Activated CD4-positive, alpha-beta T cell treated with anti-CD3 and anti-CD28 coated beads for 24 hours (primary cell): ENCODE measurements at places on chromosomes 1 and 21.

DNA sequence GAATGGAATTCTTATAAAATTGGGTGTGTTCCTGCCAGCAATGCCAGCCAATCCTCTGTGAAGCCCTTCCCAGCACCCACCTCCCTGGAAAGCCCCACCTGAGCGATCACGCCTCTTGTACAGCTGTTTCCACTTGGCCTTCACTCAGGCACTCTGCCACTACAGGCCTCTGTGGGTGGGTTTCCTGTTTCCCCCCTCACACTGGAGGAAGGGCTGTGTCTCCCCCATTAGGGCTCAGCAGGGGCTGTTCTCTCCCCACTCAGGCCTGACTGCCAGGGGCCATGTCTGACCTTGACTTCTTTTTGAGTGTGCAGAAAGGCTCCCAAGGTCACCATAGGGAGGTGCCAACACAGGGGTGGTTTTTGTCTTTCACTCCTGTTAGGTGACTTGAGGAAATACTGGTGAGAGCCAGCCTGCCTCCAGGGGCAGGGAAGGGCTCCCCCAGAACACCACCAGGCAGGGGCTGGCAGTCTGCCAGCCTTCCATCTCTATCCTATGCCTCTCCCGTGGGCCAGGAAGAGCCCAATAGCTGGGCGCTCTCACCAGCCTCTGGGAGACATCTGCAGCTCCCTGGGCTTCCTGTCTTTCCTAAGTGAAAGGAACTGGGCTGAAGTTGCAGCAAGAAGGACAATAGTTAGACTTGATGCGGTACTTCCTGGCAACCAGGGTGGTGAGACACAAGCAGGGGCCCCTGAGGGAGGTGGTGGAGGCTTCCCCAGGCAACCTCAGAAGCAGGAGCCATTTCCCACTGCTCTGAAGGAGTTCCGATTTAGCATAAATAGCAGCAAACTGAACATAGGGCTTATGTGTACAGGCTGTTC, 49.1 kb downstream of the ELK4 start:
- DNase-seq, result no peak

DNA sequence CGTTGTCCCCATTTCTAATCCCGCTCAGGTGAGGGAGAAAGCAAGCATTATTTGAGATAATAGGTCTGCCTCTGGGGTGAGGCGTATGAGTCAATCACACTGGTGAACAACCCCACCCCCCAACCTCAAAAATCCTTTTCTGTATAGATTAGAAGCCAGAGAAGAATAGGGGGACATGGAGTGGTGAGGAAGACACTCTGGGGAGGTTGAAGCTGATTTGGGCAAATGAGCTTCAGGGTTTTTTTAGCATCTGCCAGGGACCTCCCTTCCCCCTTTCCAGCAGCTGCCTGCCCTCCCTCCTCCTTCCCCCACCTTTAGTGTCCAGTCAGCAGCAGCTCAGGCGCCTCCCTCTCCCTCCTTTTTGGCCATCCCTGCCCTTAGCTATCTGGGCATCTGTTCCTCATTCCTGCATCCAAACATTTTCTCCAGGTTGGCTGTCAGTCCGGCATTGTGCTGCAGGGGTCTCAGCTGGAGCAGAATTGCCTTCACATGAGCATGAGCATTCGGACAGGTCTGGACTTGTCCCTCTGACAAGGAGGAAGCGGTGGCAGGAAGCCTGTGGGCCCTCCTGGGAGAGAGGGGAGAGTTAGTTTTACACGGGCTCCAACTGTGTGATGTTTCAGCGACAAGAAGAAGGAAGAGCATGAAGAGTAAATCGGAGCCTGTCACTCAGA, 30.8 kb upstream of the PTGFRN start:
- no peak for DNase-seq

DNA sequence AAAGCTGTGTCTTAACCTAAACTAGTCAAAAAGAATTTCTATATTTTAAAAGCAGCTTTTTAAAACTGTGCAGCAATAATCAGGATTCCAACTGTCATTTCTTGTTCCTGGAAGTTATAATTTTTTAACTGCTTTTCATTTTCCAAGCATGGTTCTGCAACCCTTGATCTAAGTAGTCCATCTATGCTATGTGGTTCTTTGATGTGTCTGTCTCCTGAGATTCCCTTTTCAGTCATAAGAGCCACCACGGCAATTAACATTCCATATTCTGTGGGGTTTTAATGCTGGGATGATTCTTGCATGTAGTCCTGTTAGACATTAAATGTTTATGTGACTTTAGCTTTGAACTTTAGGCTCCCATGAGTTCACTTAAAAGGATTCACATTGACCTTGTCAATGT, 220.4 kb downstream of the TPR start:
- DNase-seq, result no peak

- DNase-seq, result no peak
Measured at GRCh38 chr21:42861311-42861847, 18.0 kb downstream of the WDR4 start.

- DNase-seq, result no peak
Measured at GRCh38 chr1:55156093-55156492, 59.1 kb downstream of the USP24 start.

GRCh38 chr1:42587753-42588152, 70.5 kb upstream of the PPIH start:
- DNase-seq, result no peak

DNA sequence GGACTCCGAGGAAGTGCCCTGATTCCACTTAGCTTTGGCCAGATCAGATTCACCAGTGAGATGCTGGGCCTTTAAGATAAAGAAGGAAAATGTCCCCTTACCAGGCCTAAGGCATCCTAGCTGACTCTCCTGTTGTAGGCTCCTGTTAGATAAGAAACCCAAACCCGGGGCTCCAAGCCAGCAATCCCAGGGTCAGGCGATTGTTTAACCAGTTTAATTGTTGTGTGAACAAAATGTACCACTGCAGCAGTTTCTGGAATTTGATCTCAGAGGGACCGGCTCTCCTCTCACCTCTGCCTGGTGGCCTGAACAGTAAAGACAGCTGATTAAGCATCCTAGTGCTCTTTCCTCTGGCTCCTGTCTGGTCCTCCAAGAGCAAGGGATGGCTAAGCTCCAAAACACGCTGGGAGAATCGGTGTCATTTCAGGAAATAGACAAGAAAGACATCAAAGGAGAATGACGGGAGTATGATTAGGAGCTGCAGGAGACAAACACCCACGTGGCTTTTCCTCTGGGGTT, 9.3 kb upstream of the KLHDC8A start:
- no peak for DNase-seq

GRCh38 chr1:32761936-32762335, 55.2 kb downstream of the YARS1 start:
- DNase-seq, result no peak

DNA sequence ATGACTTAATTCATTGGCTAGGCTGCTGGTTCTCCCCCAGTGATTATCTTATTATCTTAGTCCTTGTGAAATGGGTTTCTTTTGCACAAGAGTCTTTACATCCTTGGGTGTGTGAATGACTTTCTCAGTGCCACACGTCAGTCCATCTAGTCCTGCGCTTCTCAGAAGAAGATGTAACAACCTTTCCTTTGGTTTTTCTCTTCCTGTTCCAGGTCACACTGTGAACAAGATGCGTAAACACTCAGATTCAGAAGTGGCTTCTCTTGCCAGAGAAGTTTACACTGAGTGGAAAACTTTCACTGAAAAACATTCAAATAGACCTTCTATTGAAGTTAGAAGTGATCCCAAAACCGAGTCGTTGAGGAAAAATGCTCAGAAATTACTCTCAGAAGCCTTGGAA, 35.0 kb downstream of the TCEANC2 start:
- DNase-seq, result no peak
